ENCODE measurements at places on chromosomes 5 and 9.

DNA sequence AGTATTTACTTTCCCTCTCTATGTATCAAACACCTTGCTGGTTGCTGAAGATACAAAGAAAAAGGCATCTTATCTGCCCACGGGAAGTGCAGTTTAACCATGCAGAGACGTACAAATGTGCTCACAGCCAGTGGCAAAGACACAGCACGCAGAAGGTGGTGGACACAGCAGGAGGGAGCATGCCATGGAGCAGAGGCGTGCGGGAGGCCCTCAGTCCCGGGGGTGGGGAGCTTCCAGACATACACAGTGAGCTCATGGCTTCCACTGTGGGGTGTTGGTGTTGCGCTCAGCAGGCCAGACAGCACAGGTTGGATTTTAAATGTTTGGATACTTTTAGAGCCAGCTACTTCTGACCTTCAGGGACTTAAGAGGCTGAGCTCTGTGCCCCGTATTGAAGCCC lies 8.8 kb upstream of the BARX1 start:
- H3K4me3 ChIP-seq = no peak overlapping the region
- peaks cover 22% of the 10 kb centered on the region for H3K4me1 ChIP-seq
- H3K27me3 ChIP-seq = peaks cover 60% of the 10 kb centered on the region
- H3K36me3 ChIP-seq = peaks cover 7% of the 10 kb centered on the region
- DNase-seq = no peak

- no peak overlapping the region for H3K4me3 ChIP-seq
- DNase-seq = no peak
- H3K27me3 ChIP-seq = no peaks in the 10 kb centered on the region
- no peaks in the 10 kb centered on the region for H3K36me3 ChIP-seq
- H3K27ac ChIP-seq = no peak overlapping the region
Measured at GRCh38 chr9:95074632-95075031, 242.9 kb downstream of the FANCC start.

- H3K4me3 ChIP-seq = no peak overlapping the region
- H3K27me3 ChIP-seq = no peaks in the 10 kb centered on the region
Measured at GRCh38 chr5:82417776-82418607, 139.8 kb upstream of the RPS23 start.

- peaks cover 26% of the 10 kb centered on the region for H3K27me3 ChIP-seq
- no peak overlapping the region for H3K27ac ChIP-seq
- peaks cover 2% of the 10 kb centered on the region for H3K36me3 ChIP-seq
- H3K4me1 ChIP-seq = peaks cover 2% of the 10 kb centered on the region
Measured at GRCh38 chr5:163535290-163535689, 29.9 kb downstream of the MAT2B start.

DNA sequence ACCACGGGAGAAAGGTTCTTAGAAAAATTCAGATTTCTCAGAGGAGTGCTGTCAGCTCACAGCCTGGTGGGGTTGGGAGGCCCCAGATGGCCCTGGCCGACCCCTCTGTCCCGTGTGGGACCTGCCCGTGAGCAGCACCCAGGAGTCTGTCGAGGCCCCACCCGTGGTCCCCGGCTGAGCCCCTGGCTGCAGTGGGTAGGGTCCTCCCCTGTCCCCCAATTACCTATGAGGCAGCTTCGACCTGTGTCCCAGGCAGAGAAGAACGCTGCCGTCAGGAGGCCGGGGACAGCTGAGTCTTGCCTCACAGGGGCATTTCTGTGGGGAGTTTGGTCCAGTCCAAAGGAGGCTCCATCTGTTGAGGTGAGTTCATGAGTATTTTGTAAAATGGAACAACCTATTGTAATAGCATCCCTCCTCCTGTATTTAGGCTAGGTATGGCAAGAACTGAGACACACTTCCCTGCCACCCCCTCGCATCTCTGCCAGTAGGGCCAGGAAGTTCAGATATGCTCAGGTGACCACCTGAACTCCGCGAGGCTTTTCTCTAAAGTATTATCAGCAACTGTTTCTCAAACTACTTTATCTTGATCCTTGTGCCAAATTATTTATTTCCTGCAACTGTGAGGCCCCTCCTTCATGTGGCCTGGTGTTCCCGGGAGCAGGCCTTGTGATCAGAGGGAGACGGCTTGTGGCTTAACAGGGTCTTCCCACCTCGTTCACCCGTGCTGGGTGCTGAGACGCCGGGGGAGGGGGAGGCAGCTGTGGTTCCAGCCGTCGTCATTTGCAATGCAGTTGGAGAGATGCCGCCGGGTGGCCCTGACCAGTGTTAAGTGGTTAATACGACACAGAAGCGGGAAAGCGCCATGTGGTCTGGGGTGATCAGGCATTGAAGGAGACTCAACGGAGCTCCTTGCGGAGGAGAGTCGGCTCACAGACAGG lies 1.7 kb downstream of the AHRR start:
- H3K4me3 ChIP-seq = peak overlapping the region; percentile 60
- no peak overlapping the region for H3K27ac ChIP-seq
- peaks cover 34% of the 10 kb centered on the region for H3K27me3 ChIP-seq
- peaks cover 7% of the 10 kb centered on the region for H3K4me1 ChIP-seq
- H3K36me3 ChIP-seq = no peaks in the 10 kb centered on the region

GRCh38 chr5:88545338-88545737 lies 276.7 kb upstream of the TMEM161B start:
- peaks cover 12% of the 10 kb centered on the region for H3K27me3 ChIP-seq
- DNase-seq = no peak
- no peaks in the 10 kb centered on the region for H3K4me1 ChIP-seq
- H3K36me3 ChIP-seq = no peaks in the 10 kb centered on the region
- no peak overlapping the region for H3K27ac ChIP-seq

- H3K4me3 ChIP-seq = no peak overlapping the region
- H3K27ac ChIP-seq = no peak overlapping the region
- no peak for DNase-seq
- no peaks in the 10 kb centered on the region for H3K36me3 ChIP-seq
Measured at GRCh38 chr9:80507611-80508010, 935.8 kb downstream of the TLE4 start.

- DNase-seq = no peak
- H3K4me3 ChIP-seq = no peak overlapping the region
- H3K36me3 ChIP-seq = no peaks in the 10 kb centered on the region
- no peak overlapping the region for H3K27ac ChIP-seq
- H3K4me1 ChIP-seq = no peaks in the 10 kb centered on the region
Measured at GRCh38 chr5:60520451-60521227, 179.3 kb downstream of the DEPDC1B start.

- no peaks in the 10 kb centered on the region for H3K27me3 ChIP-seq
- no peak overlapping the region for H3K27ac ChIP-seq
- H3K4me1 ChIP-seq = no peaks in the 10 kb centered on the region
- no peak overlapping the region for H3K4me3 ChIP-seq
- DNase-seq = no peak
Measured at GRCh38 chr9:81390792-81391456, 298.4 kb downstream of the TLE1 start.

DNA sequence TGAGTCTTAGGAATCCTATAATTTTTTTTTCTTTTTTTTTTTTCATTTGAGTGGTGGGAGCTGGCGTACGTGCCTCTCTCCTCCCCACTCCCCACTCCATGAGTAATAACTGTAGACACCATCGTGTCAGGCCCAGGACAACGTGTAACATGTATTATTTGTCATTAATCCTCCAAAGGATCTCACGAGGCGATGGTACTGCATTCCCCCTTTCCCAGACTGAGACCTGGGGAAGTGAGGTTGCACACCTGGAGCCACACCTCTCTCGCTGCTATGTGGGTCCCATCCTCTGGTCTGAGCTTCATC lies 6.1 kb upstream of the IER5L start:
- DNase-seq = no peak
- no peaks in the 10 kb centered on the region for H3K27me3 ChIP-seq
- H3K27ac ChIP-seq = no peak overlapping the region
- peaks cover 6% of the 10 kb centered on the region for H3K4me1 ChIP-seq
- H3K36me3 ChIP-seq = no peaks in the 10 kb centered on the region

DNA sequence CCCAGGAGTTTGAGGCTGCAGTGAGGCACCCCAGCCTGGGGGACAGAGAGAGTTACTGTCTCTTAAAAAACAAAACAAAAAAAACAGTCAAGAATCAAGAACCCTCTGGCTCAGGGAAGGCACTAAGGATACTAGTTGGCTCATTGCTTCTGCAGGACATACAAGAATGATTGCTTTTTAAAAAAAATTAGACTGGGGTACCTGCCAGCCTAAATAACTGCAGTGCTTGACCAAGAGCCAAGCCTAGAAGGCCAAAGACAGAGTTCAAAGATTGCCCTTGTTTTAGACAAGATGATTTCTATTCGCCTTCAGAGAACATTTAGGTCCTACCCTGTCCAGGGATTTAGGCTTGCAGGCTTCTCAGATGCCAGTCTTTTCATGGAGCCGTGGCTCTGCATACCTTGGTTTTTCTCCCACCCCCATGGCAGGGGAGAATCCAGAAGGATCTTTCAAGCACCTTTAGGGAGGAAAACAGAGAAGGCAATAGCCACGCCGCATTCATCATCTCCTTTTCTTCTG lies 93.7 kb upstream of the IL6ST start:
- H3K36me3 ChIP-seq = peaks cover 2% of the 10 kb centered on the region
- H3K4me1 ChIP-seq = peaks cover 14% of the 10 kb centered on the region
- DNase-seq = no peak
- no peaks in the 10 kb centered on the region for H3K27me3 ChIP-seq
- H3K27ac ChIP-seq = no peak overlapping the region

GRCh38 chr5:60131504-60131903 lies 238.0 kb upstream of the PDE4D start:
- H3K4me1 ChIP-seq = no peaks in the 10 kb centered on the region
- no peak overlapping the region for H3K27ac ChIP-seq
- DNase-seq = no peak
- H3K27me3 ChIP-seq = no peaks in the 10 kb centered on the region
- H3K4me3 ChIP-seq = no peak overlapping the region
- H3K36me3 ChIP-seq = no peaks in the 10 kb centered on the region

DNA sequence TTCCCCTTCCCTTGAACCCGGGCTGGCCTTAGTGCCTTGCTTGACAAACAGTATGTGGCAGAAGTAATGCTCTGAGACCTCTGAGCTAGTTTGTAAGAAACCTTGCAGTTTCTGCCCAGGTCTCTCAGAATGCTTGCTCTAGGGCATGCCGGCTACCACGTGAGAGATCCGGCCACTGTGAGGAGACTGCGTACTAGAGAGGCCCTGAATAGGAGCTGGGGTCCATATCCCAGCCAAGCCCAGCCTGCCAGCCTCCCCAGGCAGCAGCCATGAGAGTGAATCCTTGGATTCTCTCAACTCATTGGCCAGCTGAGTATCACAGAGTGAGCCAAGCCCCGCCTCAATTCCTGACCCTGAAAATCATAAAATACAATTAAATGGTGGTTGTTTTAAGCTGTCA lies 16.0 kb upstream of the COL15A1 start:
- H3K4me3 ChIP-seq = no peak overlapping the region
- no peaks in the 10 kb centered on the region for H3K4me1 ChIP-seq

DNA sequence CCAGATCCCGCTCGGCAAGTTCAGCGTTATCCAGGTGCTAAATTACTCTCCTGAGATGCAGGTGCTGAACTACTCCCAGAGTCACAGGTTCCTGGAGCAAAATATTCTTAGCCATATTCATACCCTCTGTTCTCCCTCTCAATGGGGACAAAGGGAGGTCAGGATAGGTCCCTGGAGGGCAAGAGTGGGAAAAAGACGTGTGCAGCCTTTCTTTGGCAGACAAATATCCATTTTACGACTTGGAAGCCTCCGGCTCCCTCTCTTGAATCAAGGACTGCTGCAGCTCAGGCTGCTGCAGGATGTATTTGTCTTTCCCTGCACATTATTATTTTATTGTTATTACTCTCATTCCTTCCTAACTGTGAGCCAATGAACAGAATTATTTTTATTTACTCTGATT lies 590.2 kb downstream of the NR2F1-AS1 start:
- no peak overlapping the region for H3K4me3 ChIP-seq
- no peak overlapping the region for H3K27ac ChIP-seq
- no peaks in the 10 kb centered on the region for H3K4me1 ChIP-seq
- no peak for DNase-seq

DNA sequence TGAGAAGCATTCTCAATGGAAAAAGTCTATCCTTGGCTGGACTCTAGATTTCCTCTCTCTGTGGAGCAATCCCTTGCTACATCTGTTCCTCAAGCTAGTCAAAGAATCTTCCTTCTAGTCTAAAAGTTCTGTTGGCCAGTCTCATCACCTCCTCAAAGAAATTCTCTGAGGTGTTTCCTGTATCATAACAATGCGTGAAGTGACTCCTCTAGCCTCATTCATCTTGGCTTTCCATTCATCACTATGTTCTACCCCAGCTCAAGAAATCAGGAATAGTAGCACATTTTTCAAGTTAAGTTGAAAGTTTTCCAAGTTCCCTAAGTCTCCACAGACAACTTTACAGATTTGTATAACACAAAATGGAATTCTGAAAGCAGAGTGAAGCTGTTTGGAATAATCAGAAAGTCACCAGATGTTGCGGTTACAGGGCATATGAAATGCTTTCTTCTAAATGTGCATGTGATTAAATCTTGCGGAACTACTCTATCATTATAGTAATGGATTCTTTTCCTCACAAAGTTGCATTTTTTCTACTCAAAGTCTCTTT lies 176.6 kb upstream of the FREM1 start:
- H3K27me3 ChIP-seq = peaks cover 7% of the 10 kb centered on the region
- peaks cover 6% of the 10 kb centered on the region for H3K4me1 ChIP-seq
- DNase-seq = no peak
- no peak overlapping the region for H3K4me3 ChIP-seq
- H3K36me3 ChIP-seq = no peaks in the 10 kb centered on the region

- DNase-seq = no peak
- no peaks in the 10 kb centered on the region for H3K36me3 ChIP-seq
- peaks cover 42% of the 10 kb centered on the region for H3K27me3 ChIP-seq
- no peaks in the 10 kb centered on the region for H3K4me1 ChIP-seq
- H3K27ac ChIP-seq = no peak overlapping the region
Measured at GRCh38 chr5:147446523-147446922, 63.3 kb downstream of the DPYSL3 start.

- H3K4me1 ChIP-seq = no peaks in the 10 kb centered on the region
- H3K4me3 ChIP-seq = no peak overlapping the region
- DNase-seq = no peak
- no peak overlapping the region for H3K27ac ChIP-seq
- H3K36me3 ChIP-seq = no peaks in the 10 kb centered on the region
Measured at GRCh38 chr5:17413691-17414090, 84.3 kb upstream of the TAF11L2 start.

DNA sequence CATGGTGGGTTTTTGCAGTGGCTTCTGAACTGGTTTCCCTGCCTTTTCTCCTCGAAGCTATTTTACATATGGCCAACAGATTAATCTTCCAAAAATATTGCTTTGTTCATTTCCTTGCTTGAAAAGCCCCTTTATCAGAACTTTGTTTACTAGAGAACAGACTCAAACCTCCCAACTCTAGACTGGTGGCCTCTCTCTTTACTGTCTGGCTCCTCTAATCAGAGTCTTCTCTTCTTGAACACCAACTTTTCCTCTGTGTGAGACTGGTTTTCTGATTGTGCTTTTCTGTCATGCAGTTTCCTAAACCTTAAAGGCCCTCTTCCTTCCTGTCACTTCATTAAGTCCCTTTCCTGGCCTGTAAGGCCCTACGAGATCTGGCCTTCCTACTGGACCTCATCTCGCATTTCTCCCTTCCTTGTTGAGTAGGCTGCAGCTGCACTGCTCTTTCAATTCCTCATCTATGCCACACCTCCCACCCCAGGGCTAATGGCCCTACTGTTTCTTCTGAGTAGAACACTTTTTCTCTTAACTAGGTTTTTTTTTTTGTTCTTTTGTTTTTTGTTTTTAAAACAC lies 5.7 kb downstream of the C9orf43 start:
- no peak for DNase-seq
- no peaks in the 10 kb centered on the region for H3K4me1 ChIP-seq

Measured in T-helper 17 cell (primary cell).